Erythroblast (primary cell): ENCODE measurements at places on chromosomes 13 and 19.

- DNase-seq: peak; percentile 3
Observed at GRCh38 chr13:48641404-48641803, 12.3 kb upstream of the CYSLTR2 start.

- DNase-seq: no peak
Observed at GRCh38 chr13:64369121-64369520, 2861.0 kb downstream of the PCDH9 start.

GRCh38 chr19:33811736-33812387 lies 15.2 kb downstream of the KCTD15 start:
- no peak for DNase-seq

GRCh38 chr13:65856431-65856830 lies 1373.7 kb downstream of the PCDH9 start:
- DNase-seq: no peak

DNA sequence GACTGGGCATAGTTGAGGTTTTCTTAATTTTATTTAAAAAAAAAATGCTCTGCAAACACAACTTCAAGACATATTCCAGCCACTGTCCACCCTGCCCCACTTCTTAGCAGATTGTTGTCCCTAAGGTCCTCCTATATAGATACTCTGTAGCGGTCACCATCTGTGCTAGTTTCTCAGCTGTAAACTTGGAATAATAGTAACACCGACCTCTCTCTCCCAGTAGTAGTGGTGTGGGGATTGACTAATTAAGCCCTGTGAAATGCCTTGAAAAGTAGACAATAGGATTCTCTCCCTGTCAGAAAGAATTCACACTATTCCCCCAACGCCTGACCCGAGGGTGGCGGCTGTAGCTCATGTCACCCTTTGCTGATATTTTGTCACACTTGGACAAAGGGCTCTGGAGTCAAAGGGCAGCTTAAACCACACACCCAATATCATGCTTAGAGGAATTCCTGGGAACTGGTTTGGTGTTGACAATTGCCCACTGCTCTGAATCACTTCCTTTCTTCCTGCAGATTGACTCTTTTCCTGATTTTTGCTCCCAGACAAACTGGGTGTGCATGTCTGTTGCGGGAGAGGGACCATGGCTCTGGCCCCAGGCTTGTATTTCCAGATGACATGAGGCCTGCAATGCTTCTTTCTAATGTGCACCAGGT lies 9.2 kb upstream of the SERP2 start:
- no peak for DNase-seq

DNA sequence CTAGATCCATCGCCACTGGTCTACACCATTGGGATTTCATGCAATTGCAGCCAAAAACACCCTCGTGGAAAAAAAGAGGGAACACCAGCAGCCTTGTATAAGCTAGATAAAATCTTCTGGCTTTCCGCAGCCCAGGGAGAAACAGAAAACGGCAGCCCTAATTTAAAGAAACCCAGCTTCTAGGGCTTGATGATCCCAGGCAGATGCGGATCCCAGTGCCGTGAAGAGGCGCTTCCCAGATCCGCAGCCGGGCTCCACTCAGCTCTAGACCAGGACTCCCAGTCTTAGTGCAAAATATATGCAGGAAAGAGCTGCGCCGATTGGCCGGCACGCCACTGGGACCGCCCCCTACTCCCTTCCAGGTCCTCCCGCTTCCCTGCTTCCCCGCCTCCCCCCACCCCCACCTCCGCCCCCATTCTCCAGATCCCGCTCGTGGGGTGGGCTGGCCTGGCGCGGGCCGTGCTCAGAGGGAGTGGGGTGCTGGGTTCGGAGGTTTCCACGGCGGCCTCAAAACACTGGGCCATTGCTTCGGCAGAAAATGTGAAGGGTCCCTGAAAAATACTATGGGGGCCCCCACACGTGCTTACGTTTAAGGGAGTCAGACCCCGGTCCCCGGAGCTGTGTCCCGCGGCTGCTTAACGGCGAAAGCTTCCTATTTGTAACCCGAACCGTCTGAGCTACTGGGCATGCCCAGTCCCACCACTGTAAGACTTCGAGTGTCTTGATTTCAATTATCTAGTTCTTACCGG lies 63.1 kb downstream of the SERP2 start:
- peak; percentile 82 for DNase-seq

DNA sequence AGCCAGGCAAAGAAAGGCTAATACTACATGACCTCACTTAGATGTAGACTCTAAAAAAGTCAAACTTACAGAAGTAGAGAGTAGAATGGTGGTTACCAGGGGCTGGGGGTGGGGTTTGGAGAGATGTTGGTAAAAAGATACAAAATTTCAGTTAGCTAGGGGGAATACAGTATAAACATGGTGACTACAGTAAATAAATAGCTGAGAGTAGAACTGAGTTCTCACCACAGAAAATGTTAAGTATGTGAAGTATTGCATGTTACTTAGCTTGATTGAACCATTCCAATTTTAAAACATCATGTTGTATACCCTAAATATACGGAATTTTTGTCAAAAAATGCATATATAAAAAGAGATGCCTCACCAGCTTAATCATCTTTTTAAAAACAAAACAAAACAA lies 67.5 kb upstream of the DOCK9 start:
- DNase-seq: no peak

DNA sequence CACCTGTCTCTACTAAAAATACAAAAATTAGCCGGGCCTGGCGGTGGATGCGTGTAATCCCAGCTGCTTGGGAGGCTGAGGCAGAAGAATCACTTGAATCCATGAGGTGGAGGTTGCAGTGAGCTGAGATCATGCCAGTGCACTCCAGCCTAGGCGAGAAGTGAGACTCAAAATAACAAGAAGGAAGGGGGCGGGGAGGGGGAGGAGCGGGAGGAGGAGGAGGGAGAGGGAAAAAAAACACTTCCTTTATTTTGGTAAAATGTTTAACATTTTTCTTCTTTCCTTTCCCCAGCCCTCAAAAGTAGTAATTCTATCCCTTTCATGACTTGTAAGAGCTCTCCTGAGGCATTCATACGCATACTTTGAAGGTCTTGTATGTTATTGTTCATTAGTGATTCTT lies 44.3 kb downstream of the SPRY2 start:
- no peak for DNase-seq

GRCh38 chr19:48714759-48715675 lies 4.5 kb downstream of the MAMSTR start:
- no peak for DNase-seq

DNA sequence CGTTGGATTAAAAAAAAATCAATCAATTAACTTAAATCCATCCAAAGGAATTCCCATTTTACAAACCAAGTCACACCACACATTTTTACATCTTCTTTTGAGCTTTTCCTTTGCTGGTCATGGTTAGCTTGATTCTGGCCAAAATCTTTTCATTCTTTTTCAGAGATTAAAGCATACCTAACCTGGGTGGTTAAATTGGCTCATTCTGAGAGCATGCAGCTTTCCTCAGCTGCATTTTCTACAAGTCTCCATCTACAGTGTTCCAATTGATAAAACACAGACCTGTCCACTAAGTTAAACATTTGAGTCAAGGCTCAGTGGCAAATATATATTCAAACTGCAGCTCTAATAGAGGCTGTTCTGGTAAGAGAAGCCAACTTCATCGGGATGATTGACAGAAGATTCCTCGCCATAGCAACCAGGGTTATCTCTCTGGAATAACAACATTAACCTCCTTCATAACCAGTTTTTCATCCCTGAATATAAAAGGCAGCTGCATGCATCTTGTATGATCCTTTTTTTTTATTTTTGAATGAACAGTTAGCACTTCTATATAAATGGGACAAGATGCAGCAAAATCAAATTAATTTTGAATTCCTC lies 106.2 kb downstream of the DNAJC15 start:
- no peak for DNase-seq

GRCh38 chr19:7907122-7907521 lies 3.4 kb downstream of the MAP2K7 start:
- no peak for DNase-seq

DNA sequence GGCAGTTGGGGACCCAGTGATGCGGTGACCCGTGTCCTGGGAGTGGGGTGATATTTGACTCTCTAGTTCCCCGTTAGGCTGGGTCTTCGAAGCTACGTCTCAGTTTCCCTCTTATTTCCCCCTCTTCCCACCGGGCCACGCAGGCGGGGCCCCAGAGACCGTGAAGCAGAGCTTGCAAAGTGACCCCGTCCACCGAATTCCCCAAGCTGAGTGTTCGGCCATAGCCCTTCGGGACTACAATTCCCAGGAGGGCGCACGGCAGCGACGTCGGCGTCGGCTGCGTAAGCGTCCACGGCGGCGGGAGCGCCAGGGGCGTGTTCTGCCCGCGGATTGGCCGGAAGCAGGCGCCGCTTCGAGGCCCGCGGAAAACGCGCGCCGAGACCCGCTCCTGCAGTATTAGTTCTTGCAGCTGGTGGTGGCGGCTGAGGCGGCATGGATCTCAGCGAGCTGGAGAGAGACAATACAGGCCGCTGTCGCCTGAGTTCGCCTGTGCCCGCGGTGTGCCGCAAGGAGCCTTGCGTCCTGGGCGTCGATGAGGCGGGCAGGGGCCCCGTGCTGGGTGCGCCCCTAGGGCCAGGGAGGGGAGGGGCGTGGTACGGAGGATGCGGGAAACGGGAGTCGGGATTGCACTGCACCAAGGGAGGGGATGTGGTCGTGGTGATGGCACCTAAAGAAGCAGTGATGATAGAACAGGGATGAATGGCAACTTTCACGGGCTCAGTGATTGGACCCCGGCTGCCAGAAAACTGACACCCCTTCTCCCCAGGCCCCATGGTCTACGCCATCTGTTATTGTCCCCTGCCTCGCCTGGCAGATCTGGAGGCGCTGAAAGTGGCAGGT lies at the start of gene RNASEH2A:
TSS of gene RNASEH2A (plus strand) at position 343 of the 840 bp plus-strand sequence. CDS start at position 433, 90 bp downstream.
- DNase-seq: peak; percentile 95

GRCh38 chr13:41859565-41859964 lies 101.3 kb downstream of the VWA8 start:
- DNase-seq: no peak

- DNase-seq: peak; percentile 63
Observed at GRCh38 chr13:80339912-80340650, 845 bp downstream of the SPRY2 start.

GRCh38 chr13:110820322-110820721 lies 94.5 kb downstream of the ANKRD10 start:
- no peak for DNase-seq
